ENCODE measurements at places on chromosomes 7 and 10.
A peak's percentile ranks its signal among the peaks of the same experiment; 100 is the strongest.

DNA sequence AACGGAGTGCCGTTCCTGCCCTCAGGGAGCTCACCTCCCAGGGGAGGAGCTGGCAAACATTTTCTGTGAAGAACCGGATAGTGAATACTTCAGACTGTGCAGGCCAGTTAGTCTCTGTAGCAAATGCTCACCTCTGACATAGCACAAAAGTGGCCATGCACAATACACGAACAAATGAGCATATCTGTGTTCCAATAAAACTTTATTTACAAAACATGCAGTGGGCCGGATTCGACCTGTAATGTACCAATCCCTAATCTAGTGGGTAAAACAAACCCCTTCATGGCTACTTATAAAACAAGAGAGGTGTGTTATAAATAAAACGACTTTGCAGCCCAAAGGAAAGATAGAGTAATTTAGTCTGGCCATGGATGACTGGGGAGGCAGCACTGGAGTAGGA lies 48.7 kb downstream of the KCNMA1 start:
- no peak for DNase-seq

- DNase-seq = no peak
Observed at GRCh38 chr10:21285742-21286331, 239.6 kb downstream of the SKIDA1 start.

DNA sequence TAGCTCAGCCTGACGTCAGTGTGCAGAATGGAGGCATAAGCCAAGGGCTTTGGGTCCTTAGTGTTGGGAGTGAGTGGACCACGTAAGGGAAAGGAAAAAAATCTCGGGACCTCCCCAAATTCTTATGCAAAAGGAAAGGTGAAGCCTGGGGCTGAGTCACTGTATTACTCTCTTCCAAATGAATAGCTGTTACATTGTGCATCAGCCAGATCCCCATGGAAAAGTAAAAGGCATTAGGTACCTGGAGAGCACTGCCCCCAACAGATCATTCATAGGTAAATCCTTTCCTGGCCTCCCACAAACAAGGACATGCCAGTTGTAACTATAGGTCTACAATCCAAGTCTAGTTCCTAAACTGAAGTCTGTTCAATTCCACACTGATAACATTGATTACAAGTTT lies 170.5 kb downstream of the C1GALT1 start:
- no peak for DNase-seq

- DNase-seq = no peak
Observed at GRCh38 chr10:79377557-79378382, 30.5 kb downstream of the PPIF start.

GRCh38 chr10:49596493-49596809 lies 13.7 kb upstream of the SLC18A3 start:
- no peak for DNase-seq

- no peak for DNase-seq
Observed at GRCh38 chr7:36244429-36244828, 91.4 kb downstream of the EEPD1 start.

GRCh38 chr10:30823651-30824050 lies 194.1 kb upstream of the LYZL2 start:
- DNase-seq = no peak

- peak; percentile 27 for DNase-seq
Observed at GRCh38 chr7:33107136-33108066, 1.8 kb downstream of the RP9 start.

DNA sequence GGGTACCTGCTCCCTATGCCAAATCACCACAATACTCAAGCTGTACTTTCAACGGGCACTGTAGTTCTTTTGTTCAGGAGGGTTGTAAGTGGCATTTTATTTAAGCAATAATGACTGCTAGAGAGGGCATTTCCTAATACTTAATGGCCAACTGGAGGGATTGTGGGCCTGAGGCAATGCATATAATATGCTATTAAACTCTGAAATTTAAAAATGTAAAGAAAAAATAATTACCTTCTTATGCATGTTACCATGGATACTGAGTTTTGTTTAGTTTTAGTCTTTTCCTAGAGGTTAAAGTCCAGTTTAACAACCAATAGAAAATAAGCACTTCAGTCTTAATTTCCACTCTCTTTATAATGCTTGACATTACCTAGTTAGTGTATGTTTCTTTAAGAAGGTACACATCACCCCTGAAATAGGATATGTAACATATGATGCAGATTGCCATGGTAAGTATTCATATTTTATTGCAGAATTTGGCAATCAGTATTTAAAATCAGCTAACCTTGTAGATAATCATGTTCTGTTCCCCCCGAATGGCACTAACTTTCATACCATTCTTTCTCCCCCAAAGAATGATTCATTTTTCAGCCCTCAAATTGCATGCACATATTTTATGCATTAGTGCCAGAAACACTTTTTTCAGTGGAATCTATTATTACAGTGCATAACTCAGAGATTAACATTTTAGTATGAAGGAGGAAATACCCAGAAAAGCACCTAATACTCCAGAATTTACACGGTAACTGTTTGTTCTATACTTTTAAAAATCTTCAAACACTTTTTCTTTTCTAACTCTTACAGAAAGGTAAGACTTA lies 90.3 kb upstream of the ZNF438 start:
- no peak for DNase-seq

GRCh38 chr7:159022238-159022993 lies 122.3 kb downstream of the VIPR2 start:
- DNase-seq = no peak

GRCh38 chr7:148037044-148037443 lies 553.5 kb upstream of the C7orf33 start:
- peak; percentile 3 for DNase-seq
